ENCODE measurements at places on chromosomes 3 and 15.

GRCh38 chr3:24225385-24225950 lies 269.2 kb downstream of the THRB start:
- no peak for DNase-seq

DNA sequence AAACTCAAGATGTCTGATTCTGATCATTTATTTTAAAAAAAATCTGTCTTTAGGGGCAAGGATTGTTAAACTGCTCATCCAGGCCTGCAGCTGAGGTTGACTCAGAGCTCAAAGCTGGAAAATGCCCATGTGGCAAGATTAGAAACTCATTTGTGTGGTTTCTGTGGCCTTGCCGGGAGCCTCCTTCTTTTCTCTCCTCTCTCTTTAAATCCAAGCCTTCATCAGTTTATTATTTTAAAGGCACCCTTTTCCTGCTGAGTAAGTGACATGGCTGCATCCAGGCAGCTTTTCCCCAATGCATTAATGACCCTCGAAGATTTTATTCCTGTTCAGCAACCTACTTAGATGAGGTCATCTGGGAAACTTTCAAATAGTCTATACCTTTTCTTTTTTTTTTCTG lies 221.3 kb upstream of the CDIN1 start:
- no peak for DNase-seq

GRCh38 chr3:177640319-177640965 lies 443.2 kb upstream of the TBL1XR1 start:
- DNase-seq, result peak; percentile 32

DNA sequence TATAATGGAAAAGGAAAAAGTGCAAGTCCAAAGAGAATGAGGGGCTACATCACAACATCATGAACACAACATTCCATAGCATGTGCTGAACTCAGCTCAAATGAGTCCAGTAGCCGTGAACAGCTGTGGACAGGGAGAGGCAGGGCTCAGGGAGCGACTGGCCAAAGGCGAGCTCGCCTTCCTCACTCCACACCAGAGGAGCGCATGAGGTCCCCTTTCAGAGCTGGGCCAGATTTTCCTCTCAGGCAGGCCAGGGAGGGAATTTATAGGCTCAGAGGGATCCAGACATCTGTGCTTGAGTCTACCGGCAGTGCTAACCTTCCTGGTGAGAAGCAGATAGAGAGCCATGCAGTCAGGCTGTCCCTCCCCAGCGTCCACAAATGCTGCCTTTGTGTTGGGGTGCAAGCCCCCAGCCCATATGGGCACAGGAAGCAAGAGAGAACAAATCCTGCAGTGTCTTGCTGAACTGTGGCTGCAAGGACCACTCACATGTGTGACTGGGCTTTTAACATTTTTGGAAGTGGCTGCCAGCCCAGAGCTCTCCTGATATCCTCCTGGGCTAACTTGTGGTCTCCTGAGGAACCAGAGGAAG lies 32.5 kb downstream of the ARHGEF3 start:
- DNase-seq, result no peak

DNA sequence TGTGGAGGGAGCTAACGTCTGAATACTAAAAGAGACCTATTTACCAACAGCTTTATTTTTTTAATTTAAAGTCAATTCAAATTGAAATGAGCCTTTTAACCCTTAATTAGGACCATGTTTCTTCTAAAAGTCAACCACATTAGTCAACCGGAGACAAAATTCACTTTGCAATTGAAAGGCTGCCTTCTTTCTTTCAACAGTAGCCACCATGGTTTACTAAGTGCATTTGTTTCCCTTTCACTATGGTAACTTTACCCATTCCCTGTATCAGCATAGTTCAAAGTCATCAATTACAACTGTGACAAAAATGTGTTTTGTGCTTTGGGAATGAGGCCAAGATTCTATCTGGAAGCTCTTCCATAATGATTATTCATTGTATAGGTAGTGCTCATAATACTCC lies 225.4 kb downstream of the EPHA3 start:
- DNase-seq, result no peak

- no peak for DNase-seq
These were observed 109.8 kb upstream of the MANF start for GRCh38 chr3:51275111-51275805.

- no peak for DNase-seq
These were observed 18.4 kb upstream of the ABTB1 start for GRCh38 chr3:127654374-127654773.

DNA sequence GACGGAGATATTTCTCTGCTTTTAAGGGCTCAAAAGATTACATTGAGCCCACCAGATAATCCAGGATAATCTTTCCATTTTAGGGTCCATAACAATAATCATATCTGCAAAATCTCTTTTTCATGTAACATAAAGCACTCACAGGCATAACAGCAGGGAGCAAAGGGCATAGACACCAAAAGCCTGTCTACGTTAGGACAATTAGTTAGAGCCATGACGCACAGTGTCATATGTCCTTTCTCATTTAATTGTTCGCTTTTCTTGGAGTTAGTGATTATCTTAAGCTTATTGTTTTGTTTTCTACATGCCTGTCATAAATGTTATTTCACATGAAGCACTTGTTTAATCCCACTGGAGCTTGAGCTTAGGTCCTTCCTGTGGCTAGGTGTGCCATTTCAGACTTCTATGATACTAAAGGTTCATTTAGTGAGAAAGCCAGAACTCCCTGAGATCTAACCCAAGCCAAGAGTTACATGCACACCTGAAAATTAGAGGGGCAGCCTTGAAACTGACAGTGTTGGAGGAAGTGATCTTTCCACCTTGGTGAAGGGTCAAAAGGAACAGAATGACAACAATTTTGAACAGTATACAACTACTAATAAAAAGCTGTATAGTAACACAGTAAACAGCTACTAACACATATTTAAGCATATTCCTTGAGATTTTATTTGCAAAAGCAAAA lies 11.7 kb upstream of the HHATL start:
- no peak for DNase-seq

GRCh38 chr3:15820911-15821310 lies 23.1 kb upstream of the ANKRD28 start:
- no peak for DNase-seq

- DNase-seq, result no peak
These were observed 54.8 kb downstream of the SRGAP3 start for GRCh38 chr3:9194509-9195184.

Data from NAMALWA (cell line).